ENCODE measurements at places on chromosomes 3 and 15.

GRCh38 chr15:36265422-36265821 is 314.0 kb upstream of the CDIN1 start:
- no peak for DNase-seq

DNA sequence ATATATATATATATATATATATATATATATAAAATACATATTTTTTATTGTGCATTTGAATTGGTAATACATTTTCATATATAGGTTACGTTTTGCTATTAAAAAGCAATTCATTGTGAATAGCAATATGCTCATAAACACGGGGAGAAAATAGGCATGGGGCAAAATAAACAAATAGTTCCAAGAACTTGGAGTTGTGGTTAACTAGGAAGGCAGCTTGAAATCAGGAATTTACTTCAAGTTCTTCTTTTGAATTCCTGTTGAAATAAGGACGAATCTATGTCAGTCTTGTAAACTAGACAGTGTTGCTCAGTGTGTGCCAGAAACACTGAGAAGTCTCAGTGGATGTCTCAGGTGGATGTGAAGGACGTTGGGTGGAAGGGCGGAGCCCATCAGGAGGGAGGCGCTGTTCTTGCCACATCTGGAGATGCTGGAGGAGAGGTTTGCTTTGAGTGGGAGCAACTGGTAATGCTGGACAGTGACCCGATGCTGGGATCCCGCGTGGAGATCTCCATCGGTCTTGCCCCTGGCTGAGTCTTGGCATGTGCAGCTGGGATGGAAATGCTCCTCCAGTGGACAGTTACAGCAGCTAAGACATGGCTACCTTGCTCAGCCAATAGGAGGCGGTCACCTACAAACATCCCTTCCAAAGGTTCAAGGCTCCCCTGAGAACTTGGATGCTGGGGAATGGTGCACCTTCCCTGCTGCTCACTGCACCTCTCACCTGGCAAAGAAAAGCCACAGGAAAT is 2.5 kb downstream of the IL16 start:
- DNase-seq: no peak

DNA sequence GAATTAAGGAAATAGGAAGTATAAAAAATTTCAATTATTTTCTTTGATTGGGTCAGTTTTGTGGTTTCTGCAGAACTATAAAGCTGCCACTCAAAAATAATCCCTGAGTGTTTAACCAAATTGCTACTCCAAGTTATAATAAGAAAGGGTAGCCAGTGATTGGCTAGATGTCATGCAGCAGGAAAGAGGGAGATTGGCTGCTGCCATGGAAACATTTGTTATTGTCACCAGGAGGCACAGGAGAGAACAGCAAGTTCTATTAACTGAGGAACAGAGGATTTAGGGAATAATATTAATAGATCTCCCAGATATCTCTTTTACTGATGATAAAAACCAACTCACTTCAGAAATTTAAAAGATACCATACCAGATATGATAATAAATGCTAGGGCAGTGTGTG is 42.6 kb downstream of the CLDN1 start:
- DNase-seq: no peak

DNA sequence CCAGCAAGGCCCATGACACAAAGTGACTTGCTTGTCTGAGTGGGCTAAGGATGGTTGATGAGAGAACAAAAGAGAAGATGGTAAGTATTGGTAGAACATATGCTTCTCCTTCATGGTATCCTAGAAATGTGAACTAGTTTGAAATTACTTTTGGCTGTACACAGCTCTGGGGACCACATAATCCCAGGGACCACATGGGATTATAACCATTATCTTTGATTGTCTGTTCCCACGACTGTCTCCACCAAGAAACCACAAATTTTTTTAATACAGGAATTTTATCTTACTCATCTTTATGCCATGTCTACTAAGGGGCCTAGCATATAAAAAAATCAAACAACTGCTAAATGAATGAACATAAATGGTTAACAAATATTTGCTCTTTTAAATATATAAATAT is 155.3 kb upstream of the PRICKLE2 start:
- no peak for DNase-seq

DNA sequence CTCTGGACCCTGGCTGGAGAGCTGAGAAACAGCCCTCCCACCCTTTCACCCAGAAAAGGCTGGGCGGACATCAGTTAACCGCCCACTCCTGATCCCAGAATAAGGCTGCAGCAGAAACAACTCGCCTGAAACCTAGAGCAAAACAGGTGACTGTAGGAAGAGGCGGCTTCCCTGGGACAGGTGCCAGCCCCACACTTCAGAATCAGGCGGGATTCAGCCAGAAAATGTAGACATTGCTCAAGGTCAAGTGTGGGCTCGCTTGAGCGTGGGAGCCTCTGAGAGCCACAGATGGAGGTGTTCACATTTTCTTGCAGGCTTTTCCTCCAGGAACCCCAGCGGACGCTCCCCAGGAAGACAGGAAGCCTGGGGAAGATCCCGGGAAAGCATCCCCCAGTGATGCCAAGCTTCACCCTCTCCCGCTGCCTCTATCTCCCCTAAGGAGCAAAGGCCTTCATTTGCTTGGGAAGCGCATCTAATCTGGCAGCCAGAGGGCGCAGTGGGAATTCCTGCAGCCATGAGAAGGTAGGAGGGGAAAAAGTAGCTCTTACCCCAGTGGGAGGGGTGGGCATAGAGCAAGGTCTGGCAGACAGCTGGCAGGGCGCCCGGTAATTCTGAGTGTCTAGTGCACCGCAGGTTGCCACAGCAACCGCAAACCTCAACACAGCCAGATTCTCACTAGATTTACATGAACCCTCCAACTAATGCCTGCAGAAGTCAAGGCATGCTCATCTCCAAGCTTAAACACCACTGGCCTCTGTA is 77.7 kb downstream of the OCA2 start:
- no peak for DNase-seq

DNA sequence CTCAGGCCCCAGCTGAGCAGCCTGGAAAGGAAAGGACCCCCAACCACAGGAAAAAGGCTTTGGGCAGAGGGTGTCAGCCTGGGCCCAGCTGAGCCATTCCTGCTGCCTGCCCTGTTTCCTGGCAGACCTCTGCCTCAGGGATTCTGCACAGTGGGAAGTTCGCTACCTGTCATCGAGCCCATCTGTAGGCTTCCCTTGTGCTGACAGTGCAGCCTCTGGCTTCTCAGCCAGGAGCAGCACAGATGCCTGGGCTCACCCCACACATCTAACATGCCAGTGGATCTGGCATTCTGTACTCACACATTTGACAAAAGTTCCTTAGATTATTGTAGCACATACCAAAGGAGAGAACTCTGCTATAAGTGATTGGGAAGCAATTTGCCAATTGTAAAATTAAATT is 202.2 kb downstream of the SSR3 start:
- DNase-seq: no peak

DNA sequence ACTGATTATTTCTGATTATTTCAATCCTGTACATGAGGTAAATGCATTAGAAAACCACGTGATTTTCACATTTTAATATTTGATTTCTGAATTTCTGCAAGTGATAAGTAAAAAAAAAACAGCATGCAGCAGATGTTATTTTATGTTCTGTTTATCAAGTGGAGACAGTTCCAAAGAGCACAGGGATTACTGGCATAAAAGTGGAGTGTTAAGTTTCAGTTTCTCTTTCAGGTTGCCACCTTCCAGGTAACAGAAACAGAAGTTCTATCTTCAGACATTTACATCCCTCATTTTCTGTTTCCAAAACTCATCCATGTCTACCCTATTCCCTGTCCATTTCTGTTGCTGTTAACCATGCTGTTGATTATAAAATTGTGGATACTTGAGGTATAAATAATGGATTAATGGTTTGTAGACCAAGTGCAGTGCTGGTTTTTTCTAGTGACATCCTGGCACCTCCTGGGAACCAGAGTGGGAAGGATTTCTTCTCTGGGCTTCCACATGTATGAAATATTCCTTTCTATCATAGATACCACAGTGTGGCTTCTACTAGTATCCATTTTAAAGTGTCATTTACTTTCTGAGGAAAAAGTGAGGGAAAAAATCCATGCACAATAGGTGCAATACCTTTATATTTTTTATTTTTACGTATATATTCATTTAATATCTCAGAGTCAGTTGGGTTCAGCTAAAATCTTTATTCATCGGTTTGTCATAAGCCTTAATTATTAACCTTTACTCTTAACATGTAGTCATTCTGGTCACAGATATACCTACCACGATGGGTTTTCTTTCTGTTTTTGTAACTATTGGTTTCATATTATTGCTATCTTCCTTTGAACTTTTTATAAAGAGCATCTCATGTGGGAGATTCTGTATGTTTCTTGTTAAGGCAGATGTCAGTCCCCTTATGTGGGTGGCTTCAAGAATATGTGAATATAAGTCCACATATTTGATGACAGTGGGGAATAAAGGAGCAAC is 1010.0 kb downstream of the SQOR start:
- no peak for DNase-seq

DNA sequence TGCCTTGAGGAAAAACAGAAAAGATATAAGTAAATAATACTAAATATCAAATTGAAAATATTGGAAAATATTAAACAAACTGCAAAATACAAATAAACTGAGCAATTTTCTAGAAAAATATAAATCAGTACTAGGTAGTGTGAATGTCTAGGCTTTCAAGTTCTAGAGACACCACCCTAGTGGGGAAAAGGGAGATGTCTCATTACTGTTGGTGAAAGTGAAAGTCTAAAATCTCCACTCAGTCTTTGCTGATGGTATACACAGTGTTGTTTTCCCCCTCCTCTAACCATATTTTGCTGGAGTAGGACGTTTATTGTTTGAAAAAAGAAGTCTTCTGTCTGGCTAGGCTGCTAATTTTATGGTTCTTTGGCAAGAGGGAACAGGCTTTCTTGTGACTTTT is 1368.9 kb downstream of the OTOL1 start:
- no peak for DNase-seq

- no peak for DNase-seq
Measured at GRCh38 chr3:151777880-151778279, 36.0 kb upstream of the AADAC start.

GRCh38 chr3:64493149-64493548 is 194.7 kb downstream of the ADAMTS9 start:
- DNase-seq: no peak
